ENCODE measurements at places on chromosomes 6 and 20.

DNA sequence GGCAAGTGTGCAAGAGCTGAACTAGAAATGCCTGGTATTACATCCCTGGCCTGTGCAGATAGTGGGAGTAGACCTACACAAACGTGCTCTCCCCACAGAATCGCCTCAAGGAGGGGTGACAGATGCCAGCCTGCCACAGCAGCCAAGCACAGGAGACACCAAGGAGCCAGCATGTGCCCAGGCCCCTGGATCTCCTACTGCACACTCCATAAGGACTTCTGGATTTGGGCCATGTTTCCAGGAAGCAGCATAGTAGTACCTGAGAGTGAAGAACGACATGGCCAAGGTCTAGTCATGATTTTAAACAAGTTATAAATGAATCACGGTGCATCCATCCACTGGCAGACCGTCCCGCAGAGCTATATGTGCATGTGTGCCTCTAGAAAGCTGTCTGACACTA lies 232.2 kb downstream of the SYNDIG1 start:
- DNase-seq, result no peak

GRCh38 chr6:27582928-27583725 lies 110.2 kb upstream of the ZNF184 start:
- DNase-seq, result no peak

DNA sequence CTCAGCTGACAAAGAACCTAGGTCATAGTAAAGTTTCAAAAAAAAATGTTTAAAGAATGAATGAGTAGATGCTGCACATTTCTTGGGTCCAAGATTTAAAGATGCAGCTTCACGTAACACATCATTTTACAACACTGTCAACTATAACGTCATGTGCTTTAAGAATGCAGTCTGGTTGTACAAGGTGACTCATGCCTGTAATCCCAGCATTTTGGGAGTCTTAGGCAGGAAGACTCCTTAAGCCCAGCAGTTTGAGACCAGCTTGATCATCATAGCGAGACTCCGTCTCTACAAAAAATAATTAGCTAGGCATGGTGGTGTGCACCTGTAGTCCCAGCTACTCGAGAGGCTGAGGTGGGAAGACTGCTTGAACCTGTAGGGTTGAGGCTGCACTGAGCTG lies 21.9 kb downstream of the SLC17A5 start:
- no peak for DNase-seq

DNA sequence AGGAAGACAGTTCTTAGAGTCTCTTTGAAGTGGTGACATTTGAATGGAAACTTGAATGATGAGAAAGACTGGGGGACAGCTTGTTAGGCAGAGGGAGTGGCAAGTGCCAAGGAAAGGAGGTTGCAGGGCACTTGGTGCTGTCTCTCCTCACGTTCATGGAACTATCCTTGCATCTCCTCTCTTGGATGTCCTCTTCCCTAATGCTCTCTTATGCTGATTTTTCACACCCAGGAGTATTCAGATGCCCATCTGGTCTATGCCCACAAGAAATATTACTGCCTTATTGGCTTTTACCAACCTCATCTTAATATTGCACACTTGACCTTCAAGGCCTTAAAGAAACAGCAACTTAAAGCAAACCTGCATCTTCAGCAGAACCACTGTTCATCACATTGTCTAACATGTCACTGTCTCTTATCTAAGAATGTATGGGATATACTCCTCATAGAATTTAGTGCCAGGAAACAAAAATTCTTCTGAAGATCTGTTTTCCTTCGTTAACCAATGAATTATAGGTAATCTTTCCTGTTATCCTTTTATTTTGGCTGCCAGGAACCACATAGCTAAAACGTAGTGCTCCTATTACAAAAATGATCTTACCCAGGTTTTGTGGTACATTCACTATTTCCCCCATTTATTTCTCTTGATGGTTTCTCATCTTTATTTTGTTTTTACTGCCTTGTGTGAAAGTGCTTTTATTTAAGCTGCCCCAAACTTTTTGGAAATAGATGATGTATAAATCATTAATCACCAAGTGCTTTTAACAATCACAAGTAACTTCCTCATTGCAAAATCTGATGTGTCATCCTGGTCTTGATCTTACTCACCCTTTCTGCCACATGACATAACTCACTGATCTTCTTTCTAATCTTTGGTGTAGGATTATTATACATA lies 12.8 kb downstream of the RGS17 start:
- DNase-seq, result no peak

DNA sequence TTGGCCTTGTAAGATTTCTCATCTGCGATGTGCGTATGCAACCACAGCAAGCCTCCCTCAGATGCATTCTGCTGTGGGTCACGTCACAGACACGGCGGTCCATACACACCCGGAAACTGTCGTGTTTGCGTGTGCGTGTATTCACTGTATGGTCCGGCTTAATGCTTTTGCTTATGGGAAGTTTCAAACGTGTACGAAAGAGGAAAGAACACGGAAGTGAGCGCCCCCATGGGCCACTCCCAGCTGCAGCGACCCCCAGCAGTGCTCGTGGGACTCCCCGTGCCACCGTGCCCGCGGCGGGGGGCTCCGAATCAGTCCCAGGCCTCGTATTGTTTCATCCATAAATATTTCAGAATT lies 10.2 kb downstream of the DLL1 start:
- DNase-seq, result no peak

DNA sequence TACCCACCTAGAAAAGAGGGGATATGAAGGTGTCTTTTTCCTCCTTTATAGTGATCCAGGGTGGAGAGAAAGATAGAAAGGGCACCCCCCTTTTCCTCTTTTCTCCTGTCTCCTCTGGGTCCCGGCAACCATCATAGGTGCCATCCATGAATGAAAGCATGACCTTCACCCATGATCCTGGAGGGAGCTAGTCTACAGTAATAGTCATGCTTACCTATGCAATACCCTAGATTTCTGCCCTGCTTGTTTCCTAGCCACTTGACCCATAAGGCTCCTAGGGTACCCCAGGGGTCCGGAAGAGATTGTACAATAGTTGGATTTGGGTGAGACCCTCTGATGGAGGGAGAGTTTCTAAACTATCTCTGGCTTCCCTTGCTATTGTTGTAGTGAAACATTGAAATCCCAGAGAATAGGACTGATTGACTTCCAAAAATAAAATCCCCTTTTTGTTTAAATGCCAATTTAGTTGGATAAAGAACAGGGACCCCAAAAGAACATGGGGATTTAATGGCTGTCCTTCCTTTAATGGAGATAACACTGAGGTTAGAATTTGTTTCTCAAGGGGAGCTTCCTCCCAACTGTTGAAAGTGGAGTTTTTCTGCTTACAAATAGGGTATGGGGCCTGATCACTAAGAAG lies 366.8 kb upstream of the KHDRBS2 start:
- no peak for DNase-seq
